ENCODE measurements at places on chromosomes 13 and 19. TPM values are rescaled to one million over a fixed set of nuclear protein-coding genes. Genes with fewer than 3 reads are reported as not detected.

NLRP7 gene
- not detected for total RNA-seq

DMRTC2 gene
- total RNA-seq = not detected

CNN1 gene
- total RNA-seq = 26.8 TPM

PROZ gene
- total RNA-seq = not detected

PCDH20 gene
- not detected for total RNA-seq

CGB5 gene
- not detected for total RNA-seq

PLPPR3 gene
- total RNA-seq = not detected

RGL3 gene
- total RNA-seq = 1.4 TPM

Measured in placental pericyte (primary cell).